ENCODE measurements at places on chromosomes 16 and 17.

- DNase-seq, result no peak
Observed at GRCh38 chr17:19570544-19571062, 36.9 kb downstream of the SLC47A1 start.

GRCh38 chr17:42317266-42317845 is 29.1 kb downstream of the STAT5A start:
- no peak for DNase-seq

GRCh38 chr17:74922694-74923537 is at the start of gene USH1G:
TSS of gene USH1G (minus strand) at chr17:74923255. CDS start at chr17:74923073, 182 bp downstream.
- no peak for DNase-seq

DNA sequence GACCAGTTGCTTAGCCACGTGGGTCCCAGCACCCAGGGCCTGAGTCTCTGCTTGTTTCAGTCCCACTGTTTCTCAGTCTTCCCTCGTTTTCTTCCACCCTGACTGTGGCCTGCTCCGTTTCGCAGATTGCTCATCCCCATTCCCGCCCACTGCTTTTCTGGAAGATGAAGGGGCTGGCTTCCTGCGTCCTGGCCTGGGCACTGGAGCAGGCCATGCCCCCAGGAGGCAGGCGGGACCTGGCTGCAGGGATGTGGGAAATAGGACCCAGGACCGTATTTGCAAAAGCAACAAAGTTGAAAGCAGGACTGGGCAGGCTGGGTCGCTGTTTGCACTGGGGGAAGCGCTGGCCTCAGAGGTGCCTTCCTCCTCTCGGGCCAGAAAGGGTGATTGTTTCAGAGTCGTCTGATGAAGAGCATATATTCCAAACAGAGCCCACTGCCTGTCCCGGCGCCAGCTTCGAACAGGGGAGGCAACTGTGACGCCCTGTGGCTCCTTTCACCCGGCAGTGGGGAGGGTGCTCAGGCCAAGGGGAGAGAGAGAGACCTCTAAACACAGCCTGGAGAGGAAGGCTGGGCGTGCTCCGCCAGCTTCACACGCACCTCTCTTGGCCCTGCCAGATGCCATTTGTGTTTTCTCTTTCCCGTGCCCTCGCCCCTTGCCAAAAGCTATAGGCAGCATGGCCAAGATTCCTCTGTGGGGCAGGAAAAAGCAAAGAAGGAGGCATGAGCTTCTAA is 108.6 kb downstream of the CMIP start:
- no peak for DNase-seq

DNA sequence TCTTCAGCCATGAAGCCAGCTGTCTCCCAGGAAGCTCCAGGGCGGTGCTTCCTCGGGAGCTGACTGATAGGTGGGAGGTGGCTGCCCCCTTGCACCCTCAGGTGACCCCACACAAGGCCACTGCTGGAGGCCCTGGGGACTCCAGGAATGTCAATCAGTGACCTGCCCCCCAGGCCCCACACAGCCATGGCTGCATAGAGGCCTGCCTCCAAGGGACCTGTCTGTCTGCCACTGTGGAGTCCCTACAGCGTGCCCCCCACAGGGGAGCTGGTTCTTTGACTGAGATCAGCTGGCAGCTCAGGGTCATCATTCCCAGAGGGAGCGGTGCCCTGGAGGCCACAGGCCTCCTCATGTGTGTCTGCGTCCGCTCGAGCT is 14.1 kb downstream of the STH start:
- DNase-seq, result no peak

DNA sequence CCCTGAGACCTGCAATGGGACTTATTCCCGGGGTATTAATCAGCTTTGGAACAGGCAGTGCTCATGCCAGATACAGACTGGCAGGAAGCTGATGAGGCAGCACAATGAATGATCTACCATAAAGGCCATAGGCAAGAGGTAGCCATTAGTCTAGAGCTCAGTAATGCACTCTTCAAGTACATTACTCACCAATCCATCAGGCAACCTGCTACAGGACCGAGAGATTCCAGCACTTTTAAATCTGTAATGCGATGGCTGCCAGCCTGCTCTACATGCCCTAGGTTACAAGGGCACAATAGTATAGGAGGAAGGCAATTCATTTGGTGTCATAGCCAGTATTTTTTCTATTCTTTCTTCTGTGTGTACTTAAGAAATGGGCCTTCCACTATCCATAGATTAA is 217.8 kb upstream of the PMFBP1 start:
- no peak for DNase-seq

GRCh38 chr16:29791845-29792807 is 1.6 kb downstream of the KIF22 start:
- no peak for DNase-seq

GRCh38 chr16:8026450-8026849 is 563.9 kb downstream of the TMEM114 start:
- DNase-seq, result no peak

- no peak for DNase-seq
Observed at GRCh38 chr17:51147650-51148049, 5.7 kb upstream of the NME1 start.
